ENCODE measurements at places on chromosomes 2 and 18.

DNA sequence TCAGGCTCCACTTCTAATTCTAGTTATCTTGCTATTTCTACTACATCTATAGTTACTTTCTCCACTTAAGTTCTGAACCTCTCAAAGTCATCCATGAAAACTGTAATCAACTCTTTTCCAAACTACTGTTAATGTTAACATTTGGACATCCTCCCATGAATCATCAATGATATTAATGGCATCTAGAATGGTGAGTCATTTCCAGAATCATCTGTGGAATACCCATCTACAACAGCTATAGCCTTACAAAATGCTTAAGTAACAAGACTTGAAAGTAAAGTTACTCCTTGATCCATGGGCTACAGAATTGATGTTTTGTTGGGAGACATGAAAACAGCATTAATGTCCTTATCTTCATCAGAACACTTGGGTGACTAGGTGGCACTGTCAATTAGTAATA lies 35.4 kb downstream of the BARD1 start:
- DNase-seq: no peak

GRCh38 chr2:236942554-236942953 lies 143.1 kb upstream of the COPS8 start:
- no peak for DNase-seq

- no peak for DNase-seq
These were observed 45.3 kb downstream of the LRPPRC start for GRCh38 chr2:43950383-43951008.

GRCh38 chr18:34189656-34190435 lies 34.9 kb downstream of the NOL4 start:
- DNase-seq: no peak

- DNase-seq: no peak
These were observed 64.1 kb downstream of the NRP2 start for GRCh38 chr2:205746420-205746785.

GRCh38 chr2:217712431-217712830 lies 290.4 kb downstream of the TNS1 start:
- no peak for DNase-seq

DNA sequence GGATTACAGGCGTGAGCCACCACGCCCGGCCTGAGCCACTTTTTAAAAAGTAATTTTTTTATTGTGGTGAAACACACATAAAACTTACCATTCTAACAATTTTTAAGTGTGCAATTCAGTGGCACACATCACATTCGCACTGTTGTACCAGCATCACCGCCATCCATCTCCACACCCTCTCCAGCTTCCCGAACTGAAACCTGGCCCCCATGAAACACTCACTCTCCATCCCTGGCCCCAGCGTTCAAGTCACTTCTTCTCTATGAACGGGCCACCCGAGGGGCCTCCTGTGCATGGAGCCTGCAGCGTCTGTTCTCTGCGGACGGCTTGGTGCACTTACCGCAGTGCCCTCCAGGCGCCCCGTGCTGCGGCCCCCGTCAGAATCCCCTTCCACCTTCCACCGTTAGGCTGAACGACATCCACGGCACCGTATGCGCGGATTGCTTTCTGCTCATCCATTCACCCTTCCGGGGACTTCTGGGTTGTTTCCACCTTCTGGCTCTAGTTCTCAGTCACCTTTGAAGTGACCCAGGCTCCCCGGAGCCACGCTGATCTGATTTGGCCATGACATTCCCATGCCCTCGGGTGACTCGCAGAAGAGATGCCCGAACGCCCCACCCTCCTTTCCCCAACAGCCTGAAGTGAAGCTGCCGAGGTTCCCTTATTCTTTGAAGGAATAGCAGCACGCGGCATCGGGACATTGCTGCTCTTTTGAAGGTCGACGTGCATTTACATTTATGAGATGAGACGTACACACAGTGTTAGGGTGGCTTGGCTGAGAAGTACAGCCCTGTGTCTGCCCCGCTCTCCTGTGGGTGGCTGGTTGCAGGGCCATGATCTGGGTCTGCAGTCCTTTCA lies 134.4 kb downstream of the MBP start:
- DNase-seq: no peak
